ENCODE measurements at places on chromosomes 5 and 9.

- DNase-seq, result no peak
These were observed 471.7 kb upstream of the TYRP1 start for GRCh38 chr9:12221470-12221869.

- no peak for DNase-seq
These were observed 1.3 kb downstream of the RAI14 start for GRCh38 chr5:34657274-34657921.

- DNase-seq, result no peak
These were observed 359.1 kb upstream of the DAB2 start for GRCh38 chr5:39783756-39784421.

GRCh38 chr5:6418679-6419276 is 29.9 kb upstream of the UBE2QL1 start:
- no peak for DNase-seq

DNA sequence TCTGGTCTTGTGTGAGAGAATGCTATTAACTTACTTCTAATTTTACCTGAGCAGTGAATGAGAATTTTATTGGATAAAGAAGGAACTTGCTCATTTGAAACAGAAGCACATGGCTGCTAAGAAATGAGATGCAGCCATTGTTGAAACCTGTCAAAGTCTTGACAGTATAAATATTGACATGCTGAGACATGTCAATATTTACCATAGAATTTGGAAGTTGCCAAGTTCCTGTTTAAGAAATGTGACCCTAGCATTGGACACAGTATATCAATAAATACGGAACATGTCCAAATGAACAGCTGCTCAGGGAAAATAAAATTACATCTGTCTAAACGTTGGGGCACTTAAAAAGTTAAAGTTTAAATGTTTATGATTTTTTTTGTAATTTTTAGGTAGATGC is 7.8 kb downstream of the XRCC4 start:
- no peak for DNase-seq

GRCh38 chr5:11007269-11007870 is 246.3 kb upstream of the DAP start:
- no peak for DNase-seq

DNA sequence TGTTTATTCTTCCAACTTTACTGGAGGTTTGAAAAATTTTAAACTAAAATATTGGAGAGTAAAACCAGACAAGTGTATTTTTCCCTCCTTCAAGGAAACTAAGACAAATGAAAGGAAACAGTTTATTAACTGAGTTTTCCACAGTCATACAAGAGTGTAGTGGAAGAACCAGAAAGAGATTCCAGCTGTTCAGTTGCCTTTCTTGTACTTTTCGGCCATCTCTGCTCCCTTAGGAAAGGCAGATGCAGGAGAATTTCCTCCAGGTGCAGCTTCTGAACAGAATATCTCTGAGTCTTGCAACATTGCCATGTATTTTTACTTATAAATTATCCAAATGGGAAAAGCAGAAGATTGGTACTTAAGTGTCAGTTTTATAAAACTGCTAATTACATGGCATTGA is 217.1 kb downstream of the MAST4 start:
- no peak for DNase-seq

DNA sequence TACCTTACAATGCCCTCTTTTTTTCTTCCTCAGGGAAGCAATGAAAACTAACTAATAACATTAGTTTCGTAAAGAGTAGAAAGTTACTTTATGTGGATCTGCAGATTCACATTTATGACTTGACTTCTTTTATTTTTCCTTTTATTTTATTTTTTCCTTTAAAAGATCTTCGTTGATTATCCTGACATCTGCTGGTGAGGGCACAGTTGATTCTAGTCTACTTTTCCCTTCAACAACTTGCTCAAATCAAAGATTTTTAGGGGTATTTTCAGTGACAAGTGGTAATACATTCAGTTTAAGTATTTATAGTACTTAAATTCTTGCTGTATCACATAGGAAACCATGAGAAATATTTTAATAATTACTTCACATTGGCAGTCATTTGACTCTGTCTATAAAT is 4.9 kb downstream of the EDIL3 start:
- no peak for DNase-seq

- DNase-seq, result no peak
These were observed 72.0 kb downstream of the ANKRD33B start for GRCh38 chr5:10635867-10636350.

DNA sequence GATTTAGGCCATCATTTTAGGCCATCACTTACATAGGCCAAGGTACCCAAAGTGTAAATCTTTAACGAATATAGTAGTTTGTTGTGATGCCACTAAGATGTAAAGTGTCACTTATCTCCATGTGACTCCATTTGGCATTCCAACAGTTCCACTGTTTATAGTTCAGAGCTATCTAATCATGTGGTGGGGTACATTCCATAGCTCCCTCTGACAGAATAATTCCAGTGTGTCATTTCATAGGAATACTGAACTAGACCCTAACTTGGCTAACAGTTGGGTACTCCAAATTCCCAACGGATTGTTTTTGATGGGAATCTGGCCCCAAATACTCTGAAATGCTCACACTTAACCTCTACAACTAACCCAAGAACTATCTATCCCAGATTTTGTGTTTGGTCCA is 76.7 kb upstream of the FST start:
- no peak for DNase-seq

DNA sequence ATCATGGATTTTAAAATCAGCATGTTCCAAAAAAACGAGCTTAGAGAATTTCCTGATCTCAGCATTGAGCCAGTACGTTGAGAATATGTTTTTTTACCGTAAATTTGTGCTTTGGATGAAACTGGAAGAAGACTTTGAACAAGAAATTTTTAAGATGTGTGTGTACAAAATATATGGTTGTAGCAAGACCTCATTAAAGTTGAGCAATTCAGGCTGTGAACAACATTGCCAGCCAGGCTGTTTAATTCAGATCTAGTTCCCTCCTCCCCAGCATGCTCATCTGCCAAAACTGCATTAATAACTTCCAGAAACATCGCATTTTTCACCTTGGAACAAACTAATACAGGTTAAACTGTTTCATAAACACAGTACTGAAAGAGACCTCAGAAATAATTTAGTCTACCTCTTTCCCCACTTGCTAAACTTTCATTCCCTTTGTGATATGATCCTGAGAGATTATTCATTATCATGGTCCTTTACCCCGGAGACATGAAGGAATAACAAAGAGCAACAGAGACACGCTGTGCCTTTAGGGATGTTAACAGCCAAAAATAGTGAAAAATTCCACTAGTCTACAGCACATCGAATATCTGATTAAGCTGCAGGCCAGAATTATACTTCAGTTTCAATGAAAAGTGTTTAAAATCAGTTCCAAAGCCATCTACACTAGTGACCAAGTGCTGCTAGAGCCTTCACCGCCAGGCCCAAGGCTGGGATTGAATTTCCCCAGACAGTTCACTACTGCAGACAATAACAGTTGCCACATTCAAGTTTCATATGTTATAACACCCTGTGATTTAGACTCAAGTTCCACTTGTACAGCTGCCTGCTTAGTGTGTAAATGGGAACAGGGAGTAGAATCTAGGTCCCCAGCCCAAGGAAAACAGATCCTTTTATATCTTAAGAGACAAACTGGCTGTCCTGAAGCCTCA is 89.6 kb downstream of the EFNA5 start:
- no peak for DNase-seq

DNA sequence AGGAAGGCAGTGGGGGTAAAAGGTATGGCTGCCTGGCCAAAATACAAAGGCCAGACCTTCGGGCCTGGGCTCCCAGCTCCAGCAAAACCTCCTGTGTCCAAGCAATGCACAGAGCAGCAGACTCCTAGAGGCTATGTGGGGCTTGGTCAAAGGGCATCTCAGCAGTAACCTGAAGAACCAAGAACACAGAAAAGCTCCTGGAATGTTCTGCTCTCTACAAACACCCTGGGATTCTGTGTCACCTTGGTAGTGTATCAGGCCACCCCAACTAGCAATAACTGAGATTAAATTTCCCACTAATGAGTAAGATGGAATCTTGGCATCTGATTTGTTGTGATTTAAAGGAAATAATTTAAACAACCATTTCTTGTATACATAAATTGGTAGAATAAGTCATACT is 158.6 kb downstream of the GLIS3 start:
- no peak for DNase-seq

- no peak for DNase-seq
These were observed 175.2 kb downstream of the PSAT1 start for GRCh38 chr9:78472111-78472510.

DNA sequence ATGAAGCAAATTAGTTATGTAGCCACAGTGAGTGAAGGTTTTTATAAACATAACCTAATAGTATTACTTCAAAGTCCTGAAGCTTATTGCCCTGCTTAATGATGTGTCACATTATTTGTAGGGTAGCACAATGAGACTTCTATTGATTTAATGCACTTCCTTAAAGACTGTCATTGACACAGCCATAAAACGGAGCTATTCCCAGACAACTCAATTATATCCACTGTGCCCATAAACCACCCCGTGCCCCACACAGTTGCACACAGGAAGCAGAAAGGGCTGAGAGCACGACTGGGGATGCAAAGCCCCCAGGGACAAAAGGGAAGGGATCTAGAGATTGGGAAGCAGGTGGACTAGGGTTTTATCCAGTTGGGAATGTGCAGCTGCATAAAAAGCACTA is 37.0 kb downstream of the TRIM32 start:
- DNase-seq, result no peak

DNA sequence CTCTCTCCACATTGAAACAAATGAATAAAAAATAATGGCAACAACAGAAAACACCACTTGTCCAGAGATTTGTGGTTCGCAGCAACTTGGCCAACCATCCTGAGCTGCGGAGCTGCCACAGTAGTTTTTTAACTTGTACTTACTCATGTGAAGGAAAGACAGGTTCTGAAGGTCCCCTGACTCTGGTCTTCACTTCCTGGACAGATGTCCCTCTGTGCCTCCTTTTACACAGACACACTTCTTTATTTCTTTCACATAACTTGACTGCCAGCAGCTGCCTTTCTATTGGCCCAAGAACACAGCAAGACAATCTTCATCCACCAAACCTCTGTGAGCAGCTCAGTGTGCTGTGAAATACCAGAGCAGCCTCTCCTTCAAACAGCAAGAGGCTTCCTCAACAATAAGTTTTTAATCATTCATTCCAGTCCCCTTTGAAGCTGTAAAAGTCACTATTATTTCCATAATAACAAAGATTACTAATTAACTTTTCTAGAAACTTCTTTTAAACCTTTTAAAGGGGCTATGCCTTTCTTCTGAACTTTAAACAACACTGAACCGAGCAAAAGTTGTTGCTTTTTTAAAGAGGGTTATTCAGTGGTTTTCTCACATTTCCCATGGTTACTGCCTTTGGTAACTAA is 198.7 kb downstream of the NR2F1-AS1 start:
- DNase-seq, result no peak

DNA sequence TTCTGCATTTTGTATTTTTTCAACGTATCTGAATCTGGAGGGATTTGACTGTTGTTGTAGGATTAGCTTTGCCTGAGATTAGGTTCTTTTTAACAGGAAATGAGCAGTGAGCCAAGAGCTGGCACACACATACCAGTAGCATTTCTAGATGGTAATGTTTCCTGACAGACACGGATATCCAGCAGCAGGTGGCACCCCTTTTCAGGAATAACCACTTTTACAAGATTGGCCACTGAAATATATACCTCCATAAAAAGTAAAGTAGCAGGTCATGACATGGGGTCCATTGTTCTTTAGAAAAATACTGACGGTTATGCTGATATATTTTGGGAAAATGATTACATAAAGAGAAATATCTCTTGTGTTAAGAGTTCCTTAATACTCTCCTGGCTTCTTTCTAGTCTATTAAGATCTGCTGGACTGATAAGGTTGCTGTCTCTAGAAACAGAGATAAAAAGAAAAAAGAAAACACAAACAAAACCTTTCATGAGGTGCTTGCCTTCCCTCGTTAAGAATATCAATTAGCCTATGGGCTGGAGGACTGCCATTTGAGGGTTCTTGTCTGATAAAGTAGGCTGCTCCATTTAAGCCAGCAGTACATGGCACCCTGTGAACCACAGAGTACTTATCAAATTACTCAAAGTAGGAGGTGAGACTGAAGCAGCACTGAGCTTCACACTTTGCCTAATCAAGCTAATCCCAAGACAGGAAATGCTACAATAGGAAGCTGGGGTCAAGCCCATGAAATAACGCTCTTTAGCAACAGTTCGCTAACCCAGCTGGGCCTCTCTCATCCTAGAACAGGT is 101.6 kb upstream of the PCA3 start:
- no peak for DNase-seq

GRCh38 chr5:37662362-37662761 is 177.5 kb downstream of the GDNF start:
- DNase-seq, result no peak

DNA sequence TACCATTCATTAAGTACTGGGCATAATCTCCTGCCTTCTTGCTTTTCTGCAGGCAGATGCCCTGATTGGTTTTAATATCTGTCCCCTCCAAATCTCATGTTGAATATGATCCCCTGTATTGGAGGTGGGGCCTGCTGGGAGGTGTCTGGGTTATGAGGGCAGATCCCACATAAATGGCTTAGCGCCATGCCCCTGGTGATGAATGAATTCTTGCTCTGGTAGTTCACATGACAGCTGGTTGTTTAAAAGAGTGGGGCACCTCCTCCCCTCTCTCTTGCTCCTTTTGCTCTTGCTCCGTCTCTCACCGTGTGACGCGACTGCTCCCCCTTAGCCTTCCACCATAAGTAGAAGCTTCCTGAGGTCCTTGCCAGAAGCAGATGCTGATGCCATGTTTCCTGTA is 564.0 kb upstream of the BRINP1 start:
- DNase-seq, result no peak

DNA sequence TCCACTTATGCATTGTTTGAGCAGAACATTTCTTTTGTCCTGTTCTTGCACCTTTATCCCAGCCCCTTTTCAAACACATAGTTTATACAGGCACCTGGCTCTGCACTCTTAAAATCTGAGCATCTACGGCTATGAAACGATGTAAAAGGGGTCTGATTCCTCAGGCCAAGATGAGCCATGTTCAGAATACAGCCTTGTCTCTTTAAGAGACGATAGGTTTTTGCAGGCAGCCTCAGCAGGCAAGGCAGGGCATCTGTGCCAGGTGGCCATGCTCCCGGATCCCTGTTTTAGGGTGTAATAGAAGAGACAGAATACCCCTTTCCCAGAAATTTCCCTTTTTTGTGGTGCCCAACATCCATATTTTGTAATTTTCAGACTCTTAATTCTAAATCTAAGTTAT is 89.1 kb upstream of the NFIB start:
- no peak for DNase-seq

GRCh38 chr9:22079873-22080341 is 70.8 kb upstream of the CDKN2B start:
- no peak for DNase-seq

DNA sequence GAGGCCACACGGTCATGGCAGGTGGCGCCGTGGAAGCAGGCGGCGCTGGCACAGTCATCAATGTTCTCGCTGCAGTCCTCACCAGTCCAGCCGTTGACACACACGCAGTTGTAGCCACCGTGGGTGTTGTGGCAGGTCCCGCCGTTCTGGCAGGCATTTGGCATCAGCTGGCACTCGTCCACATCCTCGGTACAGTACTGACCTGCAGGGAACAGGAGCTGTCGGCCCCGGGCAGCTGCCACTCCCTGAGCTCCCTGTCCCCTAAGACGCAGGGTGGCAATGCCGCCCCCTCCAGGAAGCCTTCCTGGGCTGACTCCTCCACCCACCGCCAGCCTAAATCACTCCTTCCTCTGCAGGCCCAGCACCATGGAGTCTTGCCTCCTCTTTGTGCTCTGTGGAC is 27.2 kb downstream of the NOTCH1 start:
- DNase-seq, result no peak
